ENCODE measurements at places on chromosomes 11 and 22. TPM values are rescaled to one million over a fixed set of nuclear protein-coding genes. Genes with fewer than 3 reads are reported as not detected.

- no peak for DNase-seq
Measured at GRCh38 chr11:119434591-119435330, 11.8 kb upstream of the THY1 start.

DNA sequence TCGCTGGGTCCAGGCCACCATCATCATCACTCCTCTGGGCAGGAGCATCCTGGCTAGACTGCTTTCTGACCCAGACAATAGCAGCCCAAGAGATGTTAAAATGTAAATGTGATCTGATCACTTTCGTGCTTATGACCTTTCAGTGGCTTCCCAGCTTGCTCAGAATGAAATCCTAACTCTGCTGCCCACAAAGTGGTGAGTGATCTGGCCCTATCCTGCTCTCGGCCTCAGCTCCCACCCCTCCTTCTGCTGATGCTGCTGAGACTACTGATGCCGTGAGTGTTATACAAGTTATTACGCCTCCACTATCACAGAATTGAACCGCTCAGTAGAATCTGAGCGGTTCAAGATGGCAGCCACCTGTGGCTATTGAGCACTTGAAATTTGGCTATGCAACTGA, 26.2 kb downstream of the ELF5 start:
- no peak for DNase-seq

RIMBP3C gene
- 0.36 TPM for polyA plus RNA-seq

- DNase-seq = no peak
Measured at GRCh38 chr11:79813551-79813950, 372.7 kb upstream of the TENM4 start.

DNA sequence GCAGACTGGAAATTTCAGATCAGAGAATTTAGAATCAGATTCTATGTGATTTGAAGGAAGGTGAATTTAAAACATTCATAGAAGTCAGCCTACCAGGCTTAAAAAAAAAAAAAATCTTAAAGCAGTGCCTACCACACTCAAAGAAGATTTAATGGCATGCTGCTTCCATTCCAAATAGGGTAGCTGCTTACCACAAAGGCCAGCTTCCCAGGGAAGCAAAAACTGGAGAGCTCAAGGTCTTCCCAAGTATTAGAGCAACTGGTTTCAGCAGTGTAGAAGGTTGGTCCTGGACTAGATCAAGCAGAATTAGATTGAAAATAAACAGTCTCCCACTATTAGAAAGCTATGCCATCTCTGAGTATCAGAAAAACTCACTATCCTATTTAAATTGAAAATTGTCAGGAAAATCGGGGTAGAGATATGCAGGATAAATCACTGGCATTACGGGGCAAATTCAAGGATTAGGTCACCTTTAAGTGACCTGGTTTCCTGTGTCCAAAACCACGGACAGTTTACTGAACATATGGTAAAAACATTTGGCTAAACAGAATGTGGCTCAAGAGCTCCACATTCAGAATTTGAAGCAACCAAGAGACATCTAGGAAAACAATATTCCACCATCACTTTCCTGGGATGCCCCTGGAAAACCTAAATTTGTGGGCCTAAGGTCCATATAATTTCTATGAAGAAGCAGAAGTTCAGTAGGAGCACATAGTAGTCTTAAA, 1.3 kb downstream of the C11orf42 start:
- DNase-seq = no peak

DNA sequence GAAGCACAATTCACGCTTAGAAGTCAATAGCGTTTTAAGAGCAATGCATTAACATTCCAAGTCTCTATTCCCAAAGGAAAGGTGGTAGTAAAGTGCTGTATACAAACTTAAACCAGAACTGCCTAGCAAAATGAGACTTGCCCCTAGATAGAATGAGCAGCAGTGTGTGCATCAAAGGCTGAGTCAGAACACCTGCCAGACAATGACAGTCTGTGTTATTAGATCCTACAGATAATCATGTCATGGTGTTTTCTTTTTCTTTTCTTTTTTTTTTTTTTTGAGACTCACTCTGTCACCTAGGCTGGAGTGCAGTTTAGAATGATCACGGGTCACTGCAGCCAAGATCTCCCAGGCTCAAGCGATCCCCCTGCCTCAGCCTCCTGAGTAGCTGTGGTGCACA, 1.6 kb downstream of the RTCB start:
- DNase-seq = no peak

GRCh38 chr11:85960678-85961077, 105.5 kb downstream of the CCDC83 start:
- no peak for DNase-seq

- DNase-seq = peak; percentile 84
Measured at GRCh38 chr22:21009638-21010425, 5.1 kb upstream of the P2RX6 start.

- DNase-seq = no peak
Measured at GRCh38 chr22:42282252-42282942, 11.9 kb upstream of the TCF20 start.

GRCh38 chr11:134556186-134556585, 144.1 kb upstream of the B3GAT1 start:
- DNase-seq = no peak

DNA sequence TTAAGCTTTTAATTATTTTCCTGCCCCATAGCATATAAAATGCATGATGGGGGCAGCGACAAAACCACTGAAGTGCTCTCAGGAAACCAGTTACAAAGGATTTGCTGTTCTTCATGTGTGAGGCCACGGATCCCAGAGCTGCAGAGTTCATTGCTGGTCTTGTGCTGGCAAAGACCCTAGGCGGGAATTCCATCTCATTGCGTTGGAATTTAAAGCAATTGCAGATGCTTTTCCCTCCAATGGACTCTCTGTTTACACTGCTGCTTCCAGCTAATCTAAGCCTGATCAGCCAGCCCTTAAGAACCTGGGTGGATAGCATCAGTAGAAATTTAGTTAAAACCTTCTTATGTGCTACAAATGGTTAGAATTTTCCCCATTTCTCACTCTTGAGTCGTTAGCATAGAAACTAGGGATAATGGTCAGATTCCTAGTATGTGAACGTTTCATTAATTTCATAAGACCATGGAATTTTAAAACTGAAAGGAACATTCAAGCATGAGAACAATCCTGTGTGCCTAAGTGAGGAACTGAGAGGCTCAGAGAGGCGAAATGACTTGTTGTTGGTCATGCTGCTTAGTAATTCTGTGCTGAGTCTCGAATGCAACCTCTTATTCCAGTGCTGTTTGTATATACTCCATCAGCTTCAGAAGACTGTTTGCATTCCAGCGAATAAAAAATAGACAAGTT, 36.1 kb upstream of the ADSL start:
- DNase-seq = no peak

DNA sequence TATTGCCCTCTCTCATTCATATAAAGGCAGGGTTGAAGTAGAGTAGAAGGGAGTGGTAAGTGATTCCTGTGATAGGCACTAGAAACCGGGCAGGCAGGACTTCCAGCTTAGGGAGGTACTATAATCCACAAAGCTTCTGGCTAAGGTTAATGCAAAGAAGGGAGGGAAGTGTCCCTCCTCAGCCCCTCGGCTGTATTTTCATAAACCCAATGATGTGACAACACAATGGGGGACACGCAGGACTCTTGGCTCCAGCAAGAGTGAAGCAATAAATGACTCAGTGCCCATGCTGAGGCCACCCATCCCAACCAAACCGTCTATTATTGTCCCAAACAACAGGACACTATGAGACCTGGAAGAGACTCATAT, 90.7 kb downstream of the ETS1 start:
- no peak for DNase-seq

CFAP300 gene
- 5.6 TPM for polyA plus RNA-seq

GRCh38 chr11:96339706-96340554, 3.1 kb downstream of the MAML2 start:
- DNase-seq = no peak

- no peak for DNase-seq
Measured at GRCh38 chr22:23073526-23074229, 3.4 kb downstream of the GNAZ start.

GRCh38 chr22:41976070-41976901, 7.0 kb downstream of the SEPTIN3 start:
- no peak for DNase-seq

- no peak for DNase-seq
Measured at GRCh38 chr11:66426314-66426713, 5.5 kb downstream of the NPAS4 start.

RELT gene
- 2.9 TPM for polyA plus RNA-seq

DNA sequence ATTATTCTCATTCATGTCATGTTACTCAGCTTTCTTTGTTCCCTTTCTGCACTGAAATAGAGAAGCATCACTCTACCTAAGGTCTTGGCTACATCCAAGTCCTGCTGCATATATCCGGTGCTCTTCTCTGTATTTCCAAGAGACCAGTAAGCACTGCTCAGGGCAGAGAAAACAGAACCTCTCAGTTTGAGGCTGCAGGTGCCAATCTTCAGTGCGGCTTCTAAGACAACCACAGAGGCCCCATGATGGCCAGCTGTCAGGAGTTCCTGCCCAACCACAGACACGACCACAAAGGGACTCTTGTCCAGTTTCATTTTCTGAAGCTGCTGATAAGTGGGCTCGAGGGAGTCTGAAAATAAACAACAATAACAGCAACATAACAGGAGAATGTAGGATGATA, 378.4 kb upstream of the PITPNB start:
- DNase-seq = no peak

NDUFV1 gene
- 244 TPM for polyA plus RNA-seq

- DNase-seq = no peak
Measured at GRCh38 chr11:66877588-66878385, 20.9 kb downstream of the LRFN4 start.

DNA sequence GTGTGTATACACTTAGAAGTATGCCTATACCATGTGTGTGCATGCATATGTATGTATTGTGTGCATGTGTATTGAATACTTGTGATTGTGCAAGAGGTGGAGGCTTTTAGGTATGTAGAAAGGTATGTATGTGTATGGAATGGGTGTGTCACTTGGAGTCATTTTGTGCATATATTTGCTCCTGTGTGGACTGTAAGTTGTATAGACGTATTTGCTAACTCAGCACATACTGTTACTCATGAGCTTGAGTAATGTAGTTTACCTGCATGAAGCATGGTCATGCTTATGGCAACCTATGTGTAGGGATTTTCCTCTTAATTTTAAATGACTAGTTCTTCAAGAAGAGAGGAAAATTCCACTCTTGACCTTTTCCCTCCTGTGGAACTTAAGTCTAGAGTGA, 507.6 kb upstream of the LARGE1 start:
- DNase-seq = no peak

DNA sequence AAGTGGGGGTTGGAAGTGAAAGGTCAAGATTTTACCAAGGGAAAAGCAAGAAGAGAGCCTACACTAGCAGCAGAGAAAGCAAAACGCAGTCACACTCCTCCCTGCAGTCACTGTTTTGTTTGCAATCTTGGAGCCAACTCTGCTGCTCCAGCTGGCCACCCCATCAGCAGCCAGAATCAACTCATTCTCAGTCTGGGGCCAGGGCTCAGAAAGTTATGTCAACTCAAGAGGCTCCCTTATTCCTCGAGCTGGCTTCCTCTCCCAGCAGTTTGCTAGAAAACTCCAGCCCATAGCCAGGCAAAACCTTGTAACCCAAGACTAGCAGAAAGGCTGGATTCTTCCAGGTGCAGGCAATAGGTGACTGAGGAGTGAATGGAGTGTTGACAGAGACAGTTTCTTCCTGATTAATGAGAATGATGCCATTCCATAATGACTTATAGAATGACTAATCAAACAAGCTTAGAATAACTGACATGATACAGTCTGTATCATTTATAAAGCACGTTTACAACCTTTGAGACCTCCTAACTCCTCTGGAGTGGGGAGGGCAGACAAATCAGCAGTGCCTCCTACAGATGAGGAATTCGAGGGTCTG, 53.4 kb downstream of the P4HA3 start:
- peak; percentile 53 for DNase-seq

DNA sequence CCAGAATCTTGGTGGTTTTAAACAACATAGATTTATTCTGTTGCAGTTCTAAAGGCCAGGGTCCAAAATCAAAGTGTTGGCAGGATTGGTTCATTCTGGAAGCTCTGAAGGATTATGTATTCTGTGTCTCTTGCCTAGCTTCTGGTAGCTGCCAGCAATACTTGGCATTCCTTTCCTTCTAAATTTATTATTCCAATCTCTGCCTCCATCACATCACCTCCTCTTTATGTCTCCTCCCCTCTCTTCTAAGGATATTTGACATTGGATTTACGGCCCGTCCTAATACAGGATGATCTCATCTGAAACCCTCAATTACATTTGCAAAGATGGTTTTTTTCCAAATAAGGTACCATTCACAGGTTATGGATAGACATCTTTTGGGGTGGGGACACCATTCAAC, 186.5 kb downstream of the SBF2 start:
- no peak for DNase-seq

HBD gene
- 0.93 TPM for polyA plus RNA-seq

GRCh38 chr11:65573391-65574079, 1.2 kb downstream of the FAM89B start:
- no peak for DNase-seq

GRCh38 chr11:72634016-72634415, 40.2 kb downstream of the PDE2A start:
- no peak for DNase-seq

DNA sequence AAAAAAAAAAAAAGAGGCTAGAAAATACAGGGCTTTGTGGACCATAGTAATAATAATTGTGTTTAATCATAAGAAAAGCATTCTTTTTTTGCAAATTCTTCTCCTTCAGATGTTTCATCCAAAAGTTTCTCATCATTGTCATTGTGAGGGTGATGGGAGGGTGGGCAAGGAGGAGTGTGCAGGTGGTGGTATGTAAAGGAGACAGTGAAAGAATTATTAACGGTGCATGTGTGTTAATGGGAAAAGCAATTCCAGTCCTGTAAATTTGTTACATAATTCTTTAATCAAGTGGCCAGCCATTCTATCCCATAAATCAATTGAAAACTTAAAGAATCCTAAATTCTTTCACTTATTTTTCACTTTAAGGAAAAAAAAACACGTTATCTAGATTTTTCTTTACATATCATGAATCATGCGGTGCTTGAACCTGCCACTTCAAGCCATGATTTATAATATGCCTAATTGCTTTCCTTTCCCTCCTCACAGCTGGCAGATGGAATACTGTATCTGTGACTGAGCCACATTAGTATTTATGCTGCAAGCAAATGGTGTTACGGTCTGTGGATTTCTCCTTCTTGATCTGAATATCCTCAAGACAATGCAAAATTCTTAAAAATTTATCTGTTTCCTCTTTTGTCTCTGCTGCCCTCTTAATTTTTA, 318.5 kb downstream of the JRKL start:
- peak; percentile 40 for DNase-seq

GRCh38 chr11:69842746-69843528, 23.7 kb upstream of the FGF3 start:
- no peak for DNase-seq

IGSF22 gene
- 3.1 TPM for polyA plus RNA-seq

LYVE1 gene
- polyA plus RNA-seq = 57.7 TPM

All from renal pelvis (tissue), 12 donors.